GM19239 (cell line): ENCODE measurements at places on chromosomes 12 and 14.
A peak's percentile ranks its signal among the peaks of the same experiment; 100 is the strongest.

GRCh38 chr14:42994051-42994736 lies 1387.5 kb downstream of the LRFN5 start:
- no peak for DNase-seq

GRCh38 chr14:97710726-97711125 lies 913.5 kb downstream of the VRK1 start:
- DNase-seq: no peak

- DNase-seq: no peak
These were observed 5.4 kb upstream of the GPX2 start for GRCh38 chr14:64947710-64948611.

GRCh38 chr14:102853648-102854047 lies 68.8 kb upstream of the AMN start:
- DNase-seq: no peak

- no peak for DNase-seq
These were observed 4.6 kb upstream of the A2ML1 start for GRCh38 chr12:8817856-8818255.

- DNase-seq: no peak
These were observed 31.8 kb downstream of the BDKRB1 start for GRCh38 chr14:96287856-96288255.

GRCh38 chr12:125079084-125079483 lies 13.8 kb downstream of the AACS start:
- no peak for DNase-seq

DNA sequence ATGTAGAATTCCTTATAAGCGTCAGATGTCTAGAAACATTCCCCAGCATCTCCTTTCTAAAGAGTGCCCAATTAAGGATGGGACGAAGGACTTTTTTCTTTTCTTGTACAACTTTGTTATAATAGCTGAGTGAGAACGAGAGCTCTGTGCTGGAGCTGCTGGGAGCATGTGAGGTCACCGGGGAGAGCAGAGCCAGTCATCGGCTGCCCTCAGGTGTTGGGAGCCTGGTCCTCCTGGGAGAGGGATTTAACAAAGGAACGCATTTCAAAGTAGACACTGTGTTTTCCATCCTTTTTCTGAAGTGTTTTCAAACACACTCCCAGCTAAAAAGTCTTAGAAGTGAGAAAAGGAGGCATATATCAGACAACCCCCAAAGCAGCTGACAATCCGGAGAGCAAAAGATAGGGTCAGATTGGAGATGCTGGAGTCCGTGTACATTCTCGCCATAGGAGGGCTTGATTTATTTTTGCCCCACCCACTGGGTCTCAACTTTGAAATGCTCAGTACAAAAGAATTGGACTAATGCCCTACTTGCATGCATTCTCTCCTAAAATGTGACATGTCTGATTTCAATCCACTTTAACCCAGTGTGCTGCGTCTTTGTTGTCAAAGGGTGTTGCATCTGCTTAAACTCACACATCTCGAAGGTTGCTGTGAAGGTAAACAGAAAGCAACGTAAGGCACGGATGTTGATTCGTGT lies 50.8 kb upstream of the PIWIL1 start:
- DNase-seq: no peak

- no peak for DNase-seq
These were observed 341.1 kb upstream of the FLRT2 start for GRCh38 chr14:85188836-85189235.

- DNase-seq: no peak
These were observed 69.0 kb upstream of the GPHB5 start for GRCh38 chr14:63387711-63388110.

DNA sequence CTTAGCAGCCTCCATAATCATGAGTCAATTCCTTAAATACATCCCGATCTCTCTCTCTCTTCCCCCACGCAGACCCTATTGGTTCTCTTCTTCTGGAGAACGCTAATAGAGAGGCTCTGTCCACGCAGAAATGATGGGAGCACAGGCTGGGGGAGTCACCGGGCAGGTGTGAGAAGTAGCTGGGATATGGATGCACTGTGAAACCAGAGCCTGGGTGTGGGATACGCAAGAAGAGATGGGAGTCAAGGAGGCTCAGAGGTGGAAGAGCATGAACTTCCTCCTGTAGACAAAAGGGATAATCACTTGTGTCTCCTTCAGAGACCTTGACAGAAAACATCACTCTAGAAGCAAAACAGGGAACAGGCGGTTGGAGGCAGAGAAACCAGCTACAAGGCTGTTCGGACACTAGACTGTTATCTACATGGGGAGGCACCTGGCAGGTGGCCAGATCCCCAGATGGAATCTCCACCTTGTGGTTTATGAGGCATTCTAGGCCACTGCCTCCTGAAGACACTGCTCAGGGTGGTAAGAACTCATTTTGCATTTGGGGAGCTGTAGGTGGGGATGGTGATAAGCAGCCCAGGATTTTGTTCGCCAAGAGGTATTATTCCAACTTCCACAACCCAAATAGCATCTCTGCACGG lies 7.2 kb upstream of the SELPLG start:
- DNase-seq: no peak

GRCh38 chr14:22471545-22472121 lies 117.4 kb downstream of the DAD1 start:
- no peak for DNase-seq

GRCh38 chr12:112107306-112108201 lies 1.0 kb downstream of the NAA25 start:
- DNase-seq: peak; percentile 14

DNA sequence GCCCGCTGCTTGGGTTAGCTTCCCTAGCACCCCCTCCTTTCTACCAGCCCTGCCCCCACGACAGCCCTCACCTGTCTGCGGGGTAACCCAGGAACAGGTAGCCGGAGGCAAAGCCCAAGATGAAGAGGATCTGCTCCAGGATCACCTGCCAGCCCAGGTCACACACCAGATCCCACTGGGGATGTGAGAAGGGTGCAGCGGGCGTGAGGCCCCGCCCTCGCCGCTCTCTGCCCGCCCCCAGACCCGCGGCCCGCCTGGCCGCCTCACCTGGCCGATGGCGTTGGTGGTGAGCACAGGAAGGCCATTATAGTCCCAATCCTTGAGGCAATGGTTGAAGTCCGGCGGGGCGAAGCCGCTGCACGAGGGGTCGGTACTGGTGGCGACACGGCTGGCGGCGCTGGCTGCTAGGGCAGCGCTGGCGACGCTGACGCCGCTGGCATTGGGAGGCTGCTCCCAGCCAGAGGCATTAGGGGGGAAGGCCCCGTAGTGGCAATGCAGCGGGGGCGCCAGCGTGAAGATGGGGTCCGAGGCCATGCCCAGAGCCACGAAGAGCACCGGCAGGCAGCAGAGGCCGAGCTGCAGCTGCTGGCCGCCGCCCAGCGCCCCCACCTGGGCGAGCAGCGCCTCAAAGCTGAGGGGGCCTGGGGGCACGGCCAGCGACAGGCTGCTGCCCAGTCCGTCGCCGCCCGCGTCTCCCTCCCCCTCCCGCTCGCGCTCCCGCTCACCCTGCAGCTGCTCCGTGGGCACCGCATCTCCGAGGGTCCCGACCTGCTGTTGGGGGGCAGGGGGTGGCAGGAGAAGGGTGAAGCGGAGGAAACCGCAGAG lies 794 bp downstream of the SLC22A17 start:
- no peak for DNase-seq
